Right cardiac atrium (tissue), 5 donors: ENCODE measurements at places on chromosomes 5 and 9. TPM values are rescaled to one million over a fixed set of nuclear protein-coding genes. Genes with fewer than 3 reads are reported as not detected.

DNA sequence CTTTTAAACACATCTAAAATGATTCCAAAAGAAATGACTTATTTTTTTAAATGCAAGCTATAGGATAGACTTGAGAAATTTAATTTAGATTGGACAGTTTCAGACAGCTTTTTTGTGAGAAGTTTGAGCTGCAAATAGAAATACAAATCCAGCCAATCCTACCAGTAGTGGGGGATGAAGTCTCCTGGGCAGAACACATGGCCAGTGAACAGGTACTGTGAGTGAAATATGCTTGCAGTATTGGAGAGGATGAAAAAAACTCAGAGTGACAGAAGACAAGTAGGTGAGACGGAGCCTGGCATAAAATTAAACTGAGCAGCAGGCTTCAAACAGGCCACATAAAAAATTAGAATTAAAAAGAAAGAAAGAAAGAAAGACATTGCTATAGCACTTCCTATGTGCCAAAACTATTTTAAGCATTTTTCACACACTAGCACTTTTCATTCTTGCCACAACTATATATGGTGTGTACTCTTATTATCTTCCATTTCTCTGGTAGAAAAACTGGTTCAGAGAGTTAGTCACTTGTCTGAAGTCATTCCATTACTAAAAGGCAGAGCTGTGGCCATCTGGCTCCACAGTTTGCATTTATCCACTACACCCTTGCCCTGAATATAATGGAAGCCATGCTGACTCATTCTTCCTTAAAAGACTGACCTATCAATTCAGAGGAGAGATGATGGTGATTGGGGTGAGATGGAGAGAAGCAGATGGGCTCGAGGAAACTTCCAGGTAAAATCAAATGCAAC, 310.2 kb upstream of the CTNND2 start:
- DNase-seq = no peak

Gene SLC1A1
- 1.8 TPM for total RNA-seq

Gene SLC4A9
- total RNA-seq = 0.25 TPM

GRCh38 chr5:170552621-170553115, 48.8 kb downstream of the KCNIP1 start:
- DNase-seq = peak; percentile 90

GRCh38 chr5:73387601-73388305, 60.8 kb downstream of the FOXD1 start:
- no peak for DNase-seq

GRCh38 chr9:119675951-119676350, 306.7 kb upstream of the BRINP1 start:
- DNase-seq = no peak

Gene TAF11L11
- not detected for total RNA-seq

Gene RIMOC1
- 15.4 TPM for total RNA-seq

Gene CNTLN
- total RNA-seq = 5.5 TPM

DNA sequence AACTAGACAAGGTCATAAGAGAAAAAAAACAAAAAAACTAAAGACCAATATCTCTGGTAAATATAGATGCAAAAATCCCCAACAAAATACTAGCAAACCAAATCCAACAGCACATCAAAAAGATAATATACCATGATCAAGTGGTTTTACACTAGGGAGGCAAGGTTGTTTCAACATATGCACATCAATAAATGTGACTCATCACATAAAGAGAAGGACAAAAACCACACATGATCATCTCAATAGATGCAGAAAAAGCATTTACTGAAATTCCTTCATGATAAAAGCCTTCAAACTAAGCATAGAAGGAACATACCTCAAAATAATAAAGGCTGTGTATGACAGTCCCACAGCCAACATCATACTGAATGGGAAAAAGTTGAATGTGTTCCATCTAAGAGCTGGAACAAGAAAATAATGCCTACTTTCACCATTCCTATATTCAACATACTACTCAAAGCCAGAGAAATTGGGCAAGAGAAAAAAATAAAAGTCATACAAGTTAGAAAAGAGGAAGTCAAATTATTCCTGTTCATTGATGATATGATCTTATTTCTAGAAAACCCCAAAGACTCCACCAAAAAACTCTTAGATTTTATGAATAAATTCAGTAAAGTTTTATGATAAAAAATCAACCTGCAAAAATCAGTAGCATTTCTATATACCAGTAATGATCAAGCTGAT, 72.2 kb upstream of the FAM169A start:
- DNase-seq = no peak

DNA sequence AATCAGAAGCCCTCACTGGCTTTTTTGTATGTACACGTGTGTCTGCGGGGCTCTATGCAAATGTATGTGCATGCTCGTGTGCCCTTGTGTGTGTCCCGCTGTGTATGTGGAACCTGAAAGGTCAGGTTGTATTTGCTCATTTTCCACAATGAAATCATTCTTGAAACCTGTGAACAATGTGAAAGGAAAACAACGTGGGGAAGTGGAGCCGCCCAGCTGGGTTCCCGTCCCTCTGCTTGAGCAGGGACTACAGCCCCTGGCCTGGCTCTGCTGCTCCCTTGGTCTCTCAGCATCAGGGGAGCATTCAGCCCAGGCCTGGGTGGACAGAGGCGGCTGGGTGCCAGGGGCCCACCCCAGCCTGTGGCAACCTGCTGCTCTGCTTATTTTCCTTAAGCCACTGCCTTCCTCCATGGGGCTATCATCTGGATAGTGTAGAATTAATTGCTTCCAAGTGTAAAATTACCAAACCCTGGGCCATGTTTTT, 3.0 kb downstream of the ECSCR start:
- peak; percentile 77 for DNase-seq

Gene CDH12
- total RNA-seq = not detected

Gene TPRN
- 13.9 TPM for total RNA-seq

- DNase-seq = peak; percentile 63
Measured at GRCh38 chr9:100098046-100098886, 534 bp downstream of the ERP44 start.
